ENCODE measurements at places on chromosomes 7 and 10.
A peak's percentile ranks its signal among the peaks of the same experiment; 100 is the strongest.

DNA sequence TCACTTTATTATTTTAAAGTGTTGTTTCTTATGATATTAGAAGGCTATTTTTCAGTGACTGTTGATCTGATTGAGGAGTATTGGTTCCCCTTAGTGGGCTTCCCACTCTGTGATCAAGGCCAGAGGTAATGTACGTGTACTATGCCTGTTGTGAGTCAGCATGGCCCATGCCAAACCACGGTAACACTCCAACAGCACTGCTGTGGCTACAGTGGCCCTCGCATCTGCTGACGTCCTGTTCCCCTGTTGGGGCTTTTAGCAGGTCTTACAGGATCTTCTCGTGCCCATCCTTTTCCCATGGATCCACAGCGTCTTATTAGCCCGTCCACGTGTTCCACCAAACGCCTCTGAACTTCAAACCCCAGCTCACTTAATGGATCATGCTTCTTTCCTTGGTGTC is 964.6 kb upstream of the CELF2 start:
- DNase-seq = no peak

GRCh38 chr7:873367-874002 is 2.9 kb upstream of the GET4 start:
- peak; percentile 88 for DNase-seq

DNA sequence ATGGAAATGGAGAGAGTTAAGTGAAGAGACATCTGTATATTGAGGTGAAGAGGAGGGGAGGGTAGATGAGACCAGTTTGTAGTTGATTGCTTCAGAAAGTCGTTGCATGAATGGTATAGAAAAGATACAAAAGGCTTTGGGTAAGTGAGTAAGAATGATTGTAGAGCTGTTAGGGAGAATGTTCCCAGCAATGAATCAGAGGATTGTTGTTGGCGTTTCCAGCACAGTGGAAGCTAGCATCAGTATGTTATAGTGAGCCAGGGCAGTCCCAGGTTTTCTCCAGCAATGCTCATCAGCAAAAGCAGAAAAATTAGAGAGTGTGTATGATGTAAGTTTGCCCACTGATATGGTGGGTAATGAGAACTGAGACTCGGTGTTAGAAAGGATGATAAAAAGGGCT is 15.4 kb upstream of the CDK6 start:
- no peak for DNase-seq

- no peak for DNase-seq
Measured at GRCh38 chr7:8566016-8566415, 132.6 kb downstream of the NXPH1 start.

GRCh38 chr10:114749014-114749413 is 72.6 kb upstream of the FHIP2A start:
- no peak for DNase-seq

GRCh38 chr10:6624392-6624791 is 44.3 kb upstream of the PRKCQ start:
- no peak for DNase-seq

DNA sequence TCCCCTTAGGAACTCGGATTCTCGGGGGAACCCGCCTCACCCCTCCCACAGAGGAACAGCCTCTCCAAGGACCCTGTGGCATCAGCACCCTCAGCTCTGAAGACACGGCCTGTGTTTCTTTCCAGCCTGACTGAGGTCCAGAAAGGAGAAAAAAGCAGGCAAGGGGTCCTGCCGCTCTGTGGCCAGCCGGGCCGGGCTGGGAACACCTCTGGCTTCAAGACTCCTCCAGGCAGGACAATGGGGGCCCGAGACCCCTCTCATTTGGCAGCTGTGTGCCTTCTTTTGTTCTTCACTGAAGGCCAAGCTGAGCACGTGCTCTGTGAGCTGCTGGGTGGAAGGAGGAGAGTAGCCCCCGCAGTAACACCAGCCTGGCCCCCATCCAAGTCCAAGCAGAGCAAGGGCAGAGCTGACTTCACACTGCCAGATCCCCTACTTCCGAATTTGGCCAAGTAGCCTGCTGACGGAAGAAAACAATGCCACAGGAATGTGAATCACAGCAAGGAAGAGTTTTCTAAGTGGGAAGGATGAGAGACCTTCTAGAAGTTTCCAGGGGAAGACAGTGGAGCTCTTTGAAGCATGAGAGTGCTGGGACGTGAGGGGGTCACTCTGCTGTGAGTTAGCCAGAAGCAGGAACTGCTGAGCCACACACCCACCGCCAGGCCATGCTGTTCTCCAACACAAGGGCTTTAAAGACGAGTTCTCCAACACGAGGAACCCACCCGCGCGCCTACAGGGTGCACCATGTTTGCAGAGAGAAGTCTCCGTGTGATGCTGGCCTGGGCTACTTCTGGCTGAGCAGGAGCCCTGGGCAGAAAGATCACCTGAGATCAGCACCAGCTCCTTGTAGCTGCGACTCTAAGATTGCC is 3.1 kb downstream of the CNPY1 start:
- DNase-seq = no peak

DNA sequence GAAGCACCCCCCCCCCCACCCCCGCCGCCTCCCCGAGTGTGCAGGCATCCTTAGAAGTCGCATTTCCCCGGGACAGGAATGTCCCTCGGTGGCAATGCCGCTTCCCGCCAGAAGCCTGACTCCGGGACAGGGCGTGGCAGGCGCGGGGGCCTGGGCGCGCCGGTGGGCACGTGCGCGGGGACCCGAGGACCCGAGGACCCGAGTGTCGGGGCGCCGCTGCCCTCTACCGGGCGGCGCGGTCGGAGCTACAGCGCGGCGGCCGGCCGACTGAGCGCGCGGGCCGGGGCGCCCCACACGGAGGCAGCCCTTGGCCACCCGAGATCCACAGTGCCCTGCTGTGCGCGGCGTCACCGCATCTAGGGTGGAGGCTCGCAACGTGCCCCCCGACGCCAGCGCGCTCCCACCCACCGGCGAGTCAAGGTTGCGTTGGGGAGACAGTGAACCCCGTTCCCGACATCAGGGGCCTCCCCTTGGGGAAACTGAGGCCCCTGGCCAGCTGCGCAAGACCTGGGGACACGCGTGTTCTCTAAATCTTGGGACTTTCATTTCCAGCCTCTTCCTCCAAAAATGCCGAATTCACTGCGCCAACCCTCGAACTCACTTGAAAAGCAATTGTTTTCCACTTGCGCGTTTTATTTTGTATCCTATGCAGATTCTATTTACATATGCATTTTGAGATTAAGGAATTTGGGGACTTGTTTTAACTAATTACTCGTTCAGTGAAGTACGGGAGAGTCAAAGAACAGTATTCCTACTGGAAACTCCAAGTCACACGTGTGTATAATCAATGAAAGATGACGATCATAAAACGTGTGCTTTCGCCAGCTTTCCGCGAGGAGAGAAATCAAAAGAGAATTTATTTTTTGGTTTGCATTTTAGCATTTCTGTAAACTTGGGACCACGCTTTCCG is 3.1 kb upstream of the CUX1 start:
- peak; percentile 82 for DNase-seq

DNA sequence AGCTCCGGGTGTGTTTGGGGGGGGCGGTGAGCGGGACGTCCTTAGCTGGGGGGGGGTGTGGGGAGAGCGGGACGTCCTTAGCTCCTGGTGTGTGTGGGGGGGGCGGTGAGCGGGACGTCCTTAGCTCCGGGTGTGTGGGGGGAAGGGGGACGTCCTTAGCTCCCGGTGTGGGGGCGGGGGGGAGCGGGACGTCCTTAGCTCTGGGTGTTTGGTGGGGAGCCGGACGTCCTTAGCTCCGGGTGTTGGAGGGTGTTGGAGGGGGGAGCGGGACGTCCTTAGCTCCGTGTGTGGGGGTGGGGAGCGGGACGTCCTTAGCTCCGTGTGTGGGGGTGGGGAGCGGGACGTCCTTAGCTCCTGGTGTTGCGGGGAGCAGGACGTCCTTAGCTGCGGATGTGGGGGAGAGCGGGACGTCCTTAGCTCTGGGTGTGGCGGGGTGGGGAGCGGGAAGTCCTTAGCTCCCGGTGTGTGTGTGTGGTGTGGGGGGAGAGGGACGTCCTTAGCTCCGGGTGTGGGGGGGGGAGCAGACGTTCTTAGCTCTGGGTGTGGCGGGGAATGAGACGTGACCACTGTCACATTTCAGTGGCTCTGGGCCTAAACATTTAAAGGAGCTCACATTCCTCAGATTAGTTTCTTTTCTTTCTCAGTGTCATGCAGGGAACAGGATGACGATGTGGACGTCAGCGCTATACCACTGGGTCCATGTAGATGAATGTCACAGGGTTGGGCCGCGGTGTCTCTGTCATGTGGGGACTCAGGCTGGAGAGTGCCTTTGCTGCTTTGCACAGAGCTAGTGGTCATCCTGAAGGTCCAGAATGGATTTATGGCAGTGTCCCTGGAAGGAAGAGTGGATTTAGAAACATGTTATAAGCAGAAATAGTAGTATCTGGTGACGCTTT is 7.5 kb downstream of the DYNC2I1 start:
- DNase-seq = peak; percentile 70

DNA sequence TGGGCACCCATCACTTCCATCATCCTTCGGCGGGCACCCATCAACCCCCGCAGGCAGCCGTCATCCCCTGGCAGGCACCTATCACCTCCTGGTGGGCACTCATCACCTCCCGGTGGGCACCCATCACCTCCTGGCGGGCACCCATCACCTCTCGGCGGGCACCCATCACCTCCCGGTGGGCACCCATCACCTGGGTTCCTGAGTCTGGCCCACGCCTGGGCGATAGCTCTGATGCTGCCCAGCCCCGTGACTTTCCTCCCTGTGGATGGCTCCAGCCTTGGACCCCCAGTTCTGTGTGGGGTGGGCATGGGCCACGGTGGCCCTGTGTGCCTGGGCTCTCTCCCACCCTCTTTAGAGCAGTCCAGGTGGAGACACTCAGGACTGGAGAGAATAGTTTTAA is 29.0 kb downstream of the PFKFB3 start:
- DNase-seq = no peak

DNA sequence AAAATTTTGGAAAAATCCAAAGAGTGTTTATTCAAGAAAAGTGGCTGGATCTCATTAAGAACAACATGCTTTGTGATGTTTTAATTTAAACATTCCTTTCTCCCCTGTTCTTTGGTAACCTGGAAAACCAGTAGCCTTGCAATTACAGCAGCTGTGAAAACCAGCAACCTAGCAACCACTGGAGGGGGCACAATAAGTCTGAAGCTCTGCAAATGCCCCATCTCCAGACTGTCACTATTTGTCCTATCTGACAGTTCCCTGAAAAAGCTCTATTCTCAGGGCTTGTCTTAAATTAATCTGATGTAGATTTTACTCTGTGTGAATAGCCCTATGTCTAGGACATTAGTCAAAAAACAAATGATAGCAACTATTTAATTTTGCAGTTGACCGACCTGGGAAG is 137.6 kb upstream of the THSD7A start:
- DNase-seq = peak; percentile 58

GRCh38 chr7:26648554-26648953 is 215.8 kb downstream of the SKAP2 start:
- DNase-seq = no peak

GRCh38 chr7:22417349-22417748 is 60.4 kb upstream of the RAPGEF5 start:
- no peak for DNase-seq
